Panc1 (cell line): ENCODE measurements at places on chromosomes 13 and 19.

- DNase-seq, result peak; percentile 8
These were observed 319.4 kb upstream of the HTR2A start for GRCh38 chr13:47216176-47216822.

GRCh38 chr19:49631014-49631588 is 8.8 kb downstream of the RRAS start:
- no peak for DNase-seq

DNA sequence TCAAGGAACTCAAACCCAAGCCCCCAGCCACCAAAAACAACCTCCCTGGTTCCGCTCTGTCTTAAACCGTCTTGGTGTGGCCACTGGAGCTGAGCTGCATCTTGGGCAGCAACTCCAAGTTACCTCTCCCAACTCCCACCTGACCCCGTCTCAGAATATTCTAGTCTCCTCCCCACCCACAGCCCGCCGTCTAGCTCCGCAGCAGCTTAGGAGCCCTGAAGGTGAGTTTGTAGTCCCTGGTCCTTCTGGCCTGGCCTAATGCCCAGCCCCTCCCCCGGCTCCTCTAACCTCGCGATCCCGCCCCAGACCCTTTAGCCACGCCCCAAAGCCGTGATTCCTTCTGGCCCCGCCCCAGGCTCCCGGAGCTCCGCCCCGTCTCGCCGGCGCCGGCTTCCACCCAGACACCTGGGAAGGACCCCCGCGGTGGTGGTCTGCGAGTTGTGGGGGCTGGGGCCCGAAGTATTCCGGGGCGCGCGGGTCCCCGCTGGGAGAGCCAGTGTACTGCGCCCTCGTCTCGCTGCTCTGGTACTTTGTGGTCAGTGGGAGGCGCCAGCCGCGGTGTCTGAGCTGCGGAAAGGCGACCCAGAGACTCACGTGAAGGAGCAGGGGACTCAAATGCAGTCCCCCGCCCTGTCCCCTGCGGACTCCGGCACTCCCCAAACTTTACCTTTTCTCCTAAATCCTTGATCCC is 2.5 kb upstream of the LHB start:
- DNase-seq, result no peak

GRCh38 chr19:56765137-56765536 is 75.4 kb downstream of the PEG3 start:
- no peak for DNase-seq

- no peak for DNase-seq
These were observed 703 bp upstream of the PLEKHG2 start for GRCh38 chr19:39411832-39412099.

- peak; percentile 2 for DNase-seq
These were observed 506 bp upstream of the AP1M1 start for GRCh38 chr19:16197188-16197621.

GRCh38 chr19:47379381-47379938 is 30.3 kb downstream of the DHX34 start:
- no peak for DNase-seq

- DNase-seq, result no peak
These were observed 220.9 kb upstream of the SOX21 start for GRCh38 chr13:94933230-94933751.

DNA sequence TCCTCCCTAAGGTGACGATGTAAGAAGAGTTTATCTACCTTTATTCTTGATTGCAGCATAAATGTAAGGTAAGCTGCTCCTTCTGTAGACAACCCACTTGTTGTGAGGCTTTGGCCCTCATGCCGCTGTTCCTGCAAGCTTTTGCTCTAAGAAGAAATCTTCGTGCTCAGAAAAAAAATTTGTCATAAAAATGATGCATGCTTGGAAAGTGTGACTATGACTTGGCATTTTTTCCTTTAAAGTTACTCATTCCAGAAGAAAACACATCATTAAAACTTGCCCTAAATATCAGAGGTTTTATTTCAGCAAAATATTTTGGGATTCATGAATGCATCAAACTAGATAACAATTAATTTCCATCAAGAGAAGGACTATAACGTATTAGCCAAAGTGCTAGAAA is 39.8 kb downstream of the KCTD12 start:
- no peak for DNase-seq

DNA sequence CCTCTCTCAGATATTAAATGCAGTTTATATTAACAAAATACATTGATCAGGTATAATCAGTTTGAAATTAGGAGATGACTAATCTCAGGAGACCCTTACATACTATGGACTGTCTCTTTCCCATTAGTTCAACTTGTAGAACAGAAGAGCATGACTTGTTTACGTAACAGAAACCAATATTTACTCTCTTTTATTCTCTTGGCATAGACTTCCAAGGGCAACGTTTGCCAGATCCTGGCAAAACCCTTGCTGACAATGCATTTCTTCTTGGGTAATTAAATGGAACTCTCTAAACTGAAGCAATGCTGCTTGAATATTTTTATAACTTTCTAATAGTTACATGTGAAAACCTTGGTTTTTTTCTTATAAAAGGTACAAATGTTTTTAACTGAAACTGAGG is 68.3 kb upstream of the MYO16 start:
- no peak for DNase-seq

- DNase-seq, result no peak
These were observed 224.8 kb downstream of the NHLRC3 start for GRCh38 chr13:39263033-39263432.

DNA sequence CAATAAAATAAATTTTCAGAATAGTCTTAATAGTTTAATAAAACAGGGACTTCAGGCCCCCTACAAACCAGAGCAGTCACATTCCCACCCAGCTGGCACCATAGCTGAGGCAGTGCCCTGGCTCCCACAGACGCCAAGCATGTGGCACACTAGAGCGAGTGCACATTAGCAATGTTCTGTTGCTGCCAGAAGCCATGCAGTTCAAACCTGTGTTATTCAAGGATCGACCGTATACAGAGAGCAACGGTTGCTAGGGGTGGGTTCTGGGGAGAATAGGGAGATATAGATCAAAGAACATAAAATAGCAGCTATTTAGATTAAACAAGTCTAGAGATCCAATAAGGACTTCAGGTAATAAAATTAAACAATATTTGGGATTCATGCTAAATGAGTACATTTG is 419.3 kb upstream of the KLHL1 start:
- DNase-seq, result no peak

DNA sequence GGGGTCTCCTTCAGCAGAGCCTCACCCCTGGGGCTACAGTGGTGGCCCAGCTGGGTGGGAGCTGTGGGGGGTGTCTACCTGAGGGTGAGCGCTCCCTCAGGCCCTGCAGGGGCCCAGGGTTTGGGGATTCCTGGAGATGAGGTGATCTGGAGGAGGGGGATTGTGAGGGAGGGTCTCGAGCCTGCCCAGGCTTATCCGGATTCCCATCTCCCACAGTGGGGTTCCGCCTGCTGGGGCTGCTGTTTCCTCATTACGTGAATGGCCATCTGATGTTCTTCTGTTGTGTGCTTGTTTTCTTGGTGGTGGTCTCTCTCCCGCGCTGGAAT is 4.4 kb downstream of the PPP1R37 start:
- no peak for DNase-seq
